Thymus (tissue), 14 donors: ENCODE measurements at places on chromosomes 11 and 22.

GRCh38 chr11:57751676-57752253 lies at the start of gene BTBD18:
Gene BTBD18 (minus strand): TSS chr11:57751819. CDS start chr11:57751188, 631 bp downstream.
- DNase-seq, result no peak

DNA sequence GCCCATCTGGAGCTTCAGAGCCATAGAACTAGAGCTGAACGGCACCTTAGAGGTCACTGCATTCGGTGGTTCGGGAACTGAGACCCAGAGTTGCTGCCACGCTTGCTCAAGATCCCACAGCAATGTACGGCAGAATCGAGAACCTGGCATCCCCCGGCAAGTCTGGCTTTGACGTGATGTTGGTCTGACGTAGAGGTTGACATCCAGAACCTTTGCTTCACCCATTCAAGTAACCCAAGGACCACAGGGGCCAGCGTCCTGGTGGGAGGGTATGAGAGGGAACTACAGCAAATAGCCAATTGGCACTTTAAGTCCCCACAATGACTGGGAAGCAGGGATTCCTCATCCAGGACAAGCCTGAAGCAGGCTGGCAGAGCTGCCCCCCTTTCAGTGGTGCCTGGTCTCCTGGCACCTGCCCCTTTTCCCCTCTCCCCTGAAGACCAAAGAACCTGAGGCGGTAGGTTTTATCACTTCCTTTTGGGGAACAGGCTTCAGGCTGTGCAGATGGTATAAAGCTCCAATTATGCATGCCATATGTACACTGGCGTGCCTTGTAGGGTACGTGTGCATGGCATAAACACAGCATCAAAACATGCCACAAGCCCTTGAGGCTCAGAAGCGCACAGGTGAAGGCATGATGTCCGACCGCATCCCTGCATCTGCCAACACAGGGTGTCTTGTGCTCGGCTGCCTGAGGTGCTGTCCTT lies 15.3 kb upstream of the TEF start:
- DNase-seq, result no peak

DNA sequence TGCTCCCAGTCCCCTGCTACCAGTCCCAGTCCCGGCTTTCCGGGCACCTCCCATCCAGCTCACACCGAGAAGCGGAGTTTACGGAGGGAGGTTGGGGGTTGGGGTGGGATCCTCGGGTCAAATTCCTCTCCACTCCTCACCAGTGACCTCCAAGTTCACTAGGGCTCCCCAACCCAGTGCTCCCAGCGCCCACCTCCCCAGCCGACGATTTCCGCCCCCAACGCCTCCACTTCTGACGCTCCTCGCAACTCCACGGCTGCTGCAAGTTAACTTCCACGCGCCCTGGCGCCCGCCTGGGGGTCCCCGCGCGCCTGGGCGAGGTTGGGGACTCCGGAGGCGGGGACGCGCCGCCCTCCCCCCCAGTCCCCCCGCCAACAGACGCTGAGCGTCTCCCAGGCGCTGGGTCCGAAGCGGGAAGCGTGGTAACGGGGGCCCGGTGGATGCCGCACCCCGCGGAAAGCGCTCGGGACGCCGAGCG lies 526 bp downstream of the TPST2 start:
- no peak for DNase-seq

DNA sequence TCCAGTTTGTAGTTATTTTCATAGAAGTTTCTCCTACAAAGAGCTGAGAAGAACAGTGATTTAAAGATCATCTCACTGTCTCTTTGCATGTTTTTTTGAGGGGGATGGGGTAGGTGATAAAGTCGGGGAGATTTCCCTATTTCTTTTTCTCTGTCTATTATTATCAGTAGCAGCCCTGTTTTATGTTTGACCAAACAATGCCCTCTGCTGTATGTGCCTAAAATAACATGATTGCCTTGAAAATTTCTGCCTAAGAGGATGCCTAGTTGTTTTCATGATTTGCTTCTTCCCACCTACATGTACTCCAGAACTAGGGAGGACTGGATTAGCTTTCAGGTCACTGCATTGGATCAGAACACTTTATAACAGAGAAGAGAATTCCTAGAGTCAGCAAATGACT lies 1330.2 kb downstream of the LRRC4C start:
- DNase-seq, result no peak

DNA sequence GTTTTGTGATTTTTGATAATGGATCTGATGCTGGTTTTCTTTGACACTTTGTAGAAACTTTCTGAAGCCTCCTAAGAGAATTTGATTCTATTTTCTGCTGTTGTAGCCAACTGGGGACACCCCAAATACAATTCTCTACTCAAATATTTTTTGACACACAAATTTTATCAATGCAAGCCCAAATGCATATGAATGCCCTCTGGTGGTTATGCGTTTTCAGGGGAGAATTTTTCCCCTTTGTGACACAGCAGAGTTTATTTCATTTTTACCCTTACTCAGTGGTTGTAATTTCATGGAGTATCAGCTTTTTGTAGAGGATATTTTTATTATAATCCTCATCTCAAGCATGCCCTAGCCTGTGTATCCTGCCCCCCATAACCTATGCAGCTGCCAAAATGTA lies 44.7 kb upstream of the MTMR2 start:
- no peak for DNase-seq

DNA sequence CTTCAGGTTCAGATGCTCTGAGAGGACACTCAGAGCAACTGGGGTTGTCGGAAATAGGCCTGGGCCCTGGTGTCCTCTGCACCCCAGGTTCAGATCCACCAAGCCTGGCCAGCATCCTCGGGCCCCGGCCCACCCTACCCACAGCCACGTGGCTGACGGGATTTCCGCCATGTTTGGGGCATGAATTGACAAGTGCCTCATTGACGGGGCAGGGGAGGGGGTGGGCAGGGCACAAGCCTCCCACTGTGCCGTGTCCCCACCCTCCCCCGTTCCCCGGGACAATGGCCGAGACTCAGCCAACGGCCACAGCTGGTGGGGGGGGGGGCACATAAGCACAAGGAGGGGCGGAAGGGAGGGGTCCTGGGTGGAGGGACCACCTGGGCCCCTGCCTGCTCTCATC lies 8.5 kb downstream of the MYRF start:
- DNase-seq, result no peak

GRCh38 chr22:32682990-32683389 lies 118.5 kb upstream of the TIMP3 start:
- no peak for DNase-seq

DNA sequence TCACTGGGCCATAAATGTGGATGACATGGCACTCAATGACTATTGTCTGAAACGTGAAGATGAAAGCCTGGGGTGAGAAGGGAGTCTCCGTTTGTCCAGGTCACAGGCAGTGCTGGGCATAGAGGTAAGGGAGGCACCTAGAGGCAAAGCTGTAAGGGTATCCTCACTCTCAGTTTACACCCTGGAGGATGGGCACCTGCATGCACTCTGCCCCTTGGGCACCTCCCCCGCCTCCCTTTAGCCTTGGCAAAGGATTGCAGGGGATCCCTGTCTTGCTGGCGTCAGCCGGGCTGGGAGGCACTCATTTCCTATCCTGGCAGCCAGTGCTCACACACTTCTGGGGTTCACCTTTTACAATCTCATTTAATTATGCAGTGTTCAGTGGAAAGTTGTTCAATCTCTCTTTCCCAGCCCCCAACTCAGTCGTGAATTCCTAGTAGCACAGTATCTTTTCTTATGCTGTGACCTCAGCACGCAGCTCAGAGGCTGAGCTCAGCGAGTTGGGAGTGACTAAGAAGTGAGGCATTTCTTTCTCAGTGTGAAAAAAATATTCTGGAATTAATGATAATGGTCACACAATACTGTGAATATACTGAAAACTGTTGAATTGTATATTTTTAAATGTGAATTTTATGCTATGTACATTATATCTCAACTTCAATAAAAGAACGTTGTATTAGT lies 866.6 kb downstream of the BRD1 start:
- no peak for DNase-seq

DNA sequence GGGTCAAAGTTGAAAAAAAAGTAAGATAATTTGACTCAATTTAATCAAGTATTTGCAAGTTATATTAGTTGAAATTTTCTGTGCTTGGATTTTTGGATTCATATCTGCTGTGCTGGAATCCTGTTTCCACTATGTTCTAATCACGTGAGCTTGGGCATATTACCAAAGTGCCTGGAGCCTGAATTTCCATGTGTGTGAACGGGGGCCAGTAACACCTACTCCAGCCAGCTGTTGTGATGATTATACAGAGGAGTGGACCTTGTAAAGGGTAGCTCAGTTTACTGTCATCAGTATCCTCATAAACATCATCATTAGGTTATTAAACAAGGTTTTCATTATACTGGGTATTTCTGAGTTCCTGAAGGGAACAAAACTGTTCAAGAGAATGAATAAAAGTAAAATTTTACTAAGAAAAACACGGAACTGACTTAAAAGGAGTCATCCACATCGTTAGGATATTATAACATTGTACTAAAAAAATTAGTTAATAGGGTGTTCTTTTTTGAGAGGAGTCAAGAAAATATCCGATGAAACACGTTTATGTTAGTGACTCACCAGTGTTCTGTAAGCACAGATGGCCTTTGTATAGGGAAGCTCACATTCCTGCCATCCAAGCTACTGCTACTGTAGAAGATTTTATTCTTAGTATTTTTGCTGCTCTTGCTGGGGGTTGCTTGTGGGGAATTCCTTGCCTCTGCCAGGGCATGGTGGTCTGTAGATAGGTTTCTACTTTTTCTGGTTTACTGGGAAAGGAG lies 144.1 kb downstream of the ARHGAP42 start:
- DNase-seq, result no peak

DNA sequence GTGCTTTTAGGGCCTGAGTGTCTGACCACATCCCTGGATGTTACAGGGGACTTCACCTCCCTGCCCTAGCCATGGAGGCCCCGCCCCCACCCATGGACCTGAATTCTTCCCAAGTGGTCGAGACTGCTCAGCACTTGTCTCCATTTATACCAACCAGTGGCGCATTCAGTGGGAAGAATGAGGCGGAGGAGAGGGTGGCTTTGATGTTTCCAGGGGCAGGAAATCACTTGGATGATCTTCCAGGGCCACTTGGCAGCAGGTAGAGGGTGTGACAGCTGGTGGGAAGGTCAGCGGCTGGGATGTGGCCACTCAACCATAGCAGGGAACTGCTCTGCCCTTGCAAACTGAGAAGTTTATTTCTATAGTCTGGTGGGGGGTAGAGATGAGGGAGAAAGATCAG lies 155.1 kb upstream of the BLID start:
- DNase-seq, result no peak

DNA sequence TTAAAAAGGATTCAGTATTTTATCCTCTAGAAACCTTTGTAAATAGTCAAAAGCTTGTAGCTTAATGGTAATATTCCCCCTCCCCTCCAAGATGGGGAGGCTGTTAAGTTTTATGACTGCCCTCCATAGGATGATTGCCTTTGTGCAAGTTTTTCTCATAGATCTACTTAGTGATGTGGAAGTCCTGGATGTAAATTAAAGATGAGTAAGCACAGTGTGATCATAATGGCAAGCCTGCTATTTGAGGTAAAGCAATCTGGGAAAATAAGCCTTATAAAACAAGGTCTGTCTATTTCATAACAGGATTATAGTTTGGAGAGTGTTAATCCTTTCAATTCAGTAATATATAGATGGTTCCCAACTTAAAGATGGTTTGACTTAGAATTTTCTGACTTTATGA lies 216.3 kb downstream of the DDX10 start:
- DNase-seq, result no peak

DNA sequence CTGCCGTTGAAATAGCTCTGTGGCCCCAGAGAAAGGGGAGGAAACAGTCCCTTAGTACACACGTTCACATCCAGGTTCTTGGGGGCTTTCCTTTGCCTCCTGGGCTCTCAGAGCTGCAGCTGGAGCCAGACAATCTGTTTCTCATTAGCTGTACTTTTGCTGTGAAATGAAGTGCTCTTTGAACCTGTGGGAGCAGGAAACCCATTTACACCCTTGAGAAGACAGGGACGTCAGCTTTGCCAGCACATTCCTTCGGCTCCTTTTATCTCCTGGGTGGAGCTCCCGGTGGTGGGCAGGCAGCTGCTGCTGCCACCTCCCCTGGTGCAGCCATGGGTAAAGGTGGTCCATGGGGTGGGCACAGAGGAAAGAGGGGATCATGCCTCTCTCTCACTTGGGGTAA lies 80.6 kb upstream of the TIMP3 start:
- no peak for DNase-seq

DNA sequence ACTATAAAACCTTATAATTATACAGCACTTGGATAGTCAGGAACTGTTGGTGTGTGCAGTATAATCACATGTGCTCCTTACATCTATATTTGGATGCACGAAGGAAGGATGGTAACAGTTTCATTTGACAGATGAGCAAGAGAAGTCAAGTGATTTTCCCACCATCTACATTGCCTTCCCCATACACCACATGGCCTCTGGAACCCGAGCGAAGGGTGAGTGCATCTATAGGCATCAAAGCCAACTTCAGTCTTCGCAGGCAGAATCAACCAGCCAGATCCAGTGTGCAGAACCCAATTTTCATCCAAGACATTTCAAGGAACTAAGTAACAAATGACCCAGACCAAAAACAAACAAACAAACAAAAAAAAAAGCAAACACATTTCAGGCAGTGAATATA lies 85.1 kb upstream of the BLID start:
- no peak for DNase-seq

GRCh38 chr11:123218451-123218850 lies 23.4 kb upstream of the CLMP start:
- DNase-seq, result no peak

DNA sequence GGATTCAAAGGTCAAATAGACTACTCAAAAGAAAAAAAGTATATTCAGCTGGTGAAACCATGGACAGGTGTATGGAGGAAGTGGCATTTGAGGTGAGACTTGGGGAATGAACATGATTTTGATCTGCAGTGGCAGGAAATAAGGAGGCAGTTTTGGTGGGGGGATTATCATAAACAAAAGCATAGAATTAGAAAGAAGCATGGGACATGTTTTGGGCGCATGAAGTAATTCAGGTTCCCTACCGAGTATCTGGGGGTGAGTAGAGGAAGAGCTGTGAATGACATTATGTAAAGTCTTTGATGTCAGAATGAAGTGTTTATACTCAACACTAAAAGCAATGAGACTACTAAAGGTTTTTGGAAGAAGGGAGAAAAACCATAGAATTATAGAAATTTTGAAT lies 3.1 kb downstream of the CLMP start:
- no peak for DNase-seq

DNA sequence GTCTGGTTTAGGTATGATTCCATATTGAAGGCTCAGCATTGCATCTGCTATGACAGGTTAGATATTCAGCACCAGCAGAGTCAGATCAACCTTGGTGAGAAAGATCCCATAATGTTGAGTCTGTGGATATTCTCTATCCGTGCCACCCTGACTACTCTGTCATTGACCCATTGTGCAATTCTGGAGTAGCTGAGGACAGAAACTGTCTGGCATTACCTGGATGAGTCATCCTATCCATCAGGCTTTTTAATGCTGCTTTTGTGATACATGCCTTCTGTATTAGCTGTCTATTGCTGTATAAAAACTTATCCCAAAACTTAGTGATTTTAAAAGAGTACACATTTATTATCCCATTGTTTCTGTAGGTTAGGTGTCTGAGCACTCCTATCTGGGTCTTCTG lies 189.1 kb upstream of the FAT3 start:
- DNase-seq, result no peak
